Activated CD4-positive, alpha-beta T cell treated with anti-CD3 and anti-CD28 coated beads, Interleukin-2, amount 50 U/mL, for 48 hours (primary cell): ENCODE measurements at places on chromosomes 2 and 18.

DNA sequence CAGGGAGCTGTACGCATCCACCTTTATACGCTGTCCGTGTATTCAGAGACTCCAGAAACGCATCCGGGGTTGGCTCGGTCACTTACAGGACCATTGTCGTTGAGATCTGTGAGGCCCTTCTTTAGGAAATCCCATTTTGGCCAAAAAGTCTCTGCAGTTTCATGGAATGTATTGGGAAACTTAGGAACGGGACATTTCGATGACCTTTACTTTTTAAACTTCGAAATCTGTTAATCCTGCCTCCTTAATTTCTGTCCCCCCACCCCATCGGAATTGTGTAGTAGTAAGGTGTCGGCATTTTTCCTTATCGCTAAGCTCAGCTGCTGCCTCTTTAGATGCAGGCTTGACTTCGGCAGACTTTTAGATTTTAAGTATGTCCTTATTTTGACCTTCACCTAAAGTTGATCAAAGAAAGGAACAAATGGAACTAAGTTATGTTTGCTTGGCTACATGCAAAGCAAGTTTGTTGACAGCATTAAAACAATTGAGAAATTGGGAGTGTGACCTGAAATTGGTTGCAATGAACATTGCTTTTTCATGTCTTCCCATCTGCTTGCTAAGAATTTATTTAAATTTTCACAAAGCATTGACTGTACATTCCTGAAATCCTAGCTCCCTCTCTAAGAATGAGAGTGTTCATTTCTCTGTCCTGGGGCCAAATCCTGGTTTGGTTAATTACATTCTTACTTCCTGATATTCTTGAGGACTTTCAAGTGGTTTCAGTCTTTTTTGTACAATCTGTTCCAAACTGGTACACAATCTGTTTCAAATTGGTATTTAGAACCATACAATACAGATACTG lies 884 bp upstream of the RAPH1 start:
- no peak for DNase-seq

DNA sequence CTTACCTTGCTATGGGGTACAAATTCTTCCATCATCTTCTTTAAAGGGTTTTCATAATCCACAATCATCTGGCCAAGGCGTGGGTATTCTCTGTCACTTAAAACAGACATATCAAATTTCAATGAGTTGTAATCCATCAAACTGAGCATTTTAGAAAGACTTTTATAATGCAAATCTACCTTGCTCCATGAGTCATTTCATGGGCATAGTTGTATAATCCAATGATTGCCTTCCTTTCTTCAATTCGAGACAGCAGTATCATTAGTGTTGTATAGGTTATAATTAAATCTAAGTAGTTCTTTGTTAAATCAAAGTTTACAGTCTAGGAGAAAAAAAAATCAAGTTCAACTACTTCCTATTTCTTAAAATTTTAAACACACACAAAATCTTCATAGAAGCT lies 36.3 kb downstream of the NCKAP1 start:
- no peak for DNase-seq

DNA sequence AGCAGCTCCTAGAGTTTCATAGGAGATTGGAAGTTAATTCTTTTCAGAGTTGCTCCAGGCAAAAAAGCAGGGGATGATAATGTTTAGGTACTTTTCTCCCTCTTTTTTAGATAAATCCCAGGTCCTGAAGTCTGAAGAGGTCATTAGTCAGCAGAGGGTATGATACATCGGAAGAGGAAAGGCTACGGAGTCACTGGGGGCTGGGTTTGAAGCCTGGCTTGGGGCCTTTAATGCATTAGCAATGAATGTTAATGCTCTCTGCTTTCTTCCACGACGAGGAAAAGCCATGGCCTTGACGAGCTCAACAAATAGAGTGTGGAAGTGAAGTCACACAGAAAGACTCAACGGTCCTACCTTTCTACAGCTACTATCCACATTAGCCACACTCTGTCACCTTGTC lies 235.1 kb downstream of the NCKAP5 start:
- no peak for DNase-seq

- no peak for DNase-seq
These were observed 222.0 kb upstream of the FN1 start for GRCh38 chr2:215657844-215658243.

GRCh38 chr2:187939180-187939579 lies 352.5 kb upstream of the GULP1 start:
- no peak for DNase-seq

DNA sequence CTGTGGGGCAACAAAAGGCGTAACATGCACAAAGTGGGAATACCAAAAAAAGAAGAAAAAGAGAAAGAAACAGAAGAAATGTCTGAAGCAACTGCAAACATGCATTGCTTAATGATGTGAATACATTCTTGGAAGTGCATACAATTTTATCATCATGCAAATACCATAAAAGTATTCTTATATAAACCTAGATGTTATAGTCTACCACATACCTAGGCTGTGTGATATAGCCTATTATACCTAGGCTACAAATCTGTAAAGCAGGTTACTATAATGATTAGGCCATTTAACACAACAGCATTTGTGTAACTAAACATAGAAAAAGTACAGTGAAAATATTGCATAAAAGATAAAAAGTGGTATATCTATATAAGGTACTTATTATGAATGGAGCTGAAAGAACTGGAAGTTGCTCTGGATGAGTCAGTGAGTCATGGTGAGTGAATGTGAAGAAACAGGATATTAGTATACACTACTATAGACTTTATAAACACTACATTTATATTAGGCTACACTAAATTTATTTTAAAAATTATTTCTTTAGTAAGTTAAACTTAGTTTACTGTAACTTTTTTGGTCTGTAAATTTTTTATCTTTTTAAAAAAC lies 319.4 kb upstream of the KCNH7 start:
- no peak for DNase-seq

GRCh38 chr18:13222856-13223281 lies 4.3 kb downstream of the LDLRAD4 start:
- DNase-seq, result no peak

DNA sequence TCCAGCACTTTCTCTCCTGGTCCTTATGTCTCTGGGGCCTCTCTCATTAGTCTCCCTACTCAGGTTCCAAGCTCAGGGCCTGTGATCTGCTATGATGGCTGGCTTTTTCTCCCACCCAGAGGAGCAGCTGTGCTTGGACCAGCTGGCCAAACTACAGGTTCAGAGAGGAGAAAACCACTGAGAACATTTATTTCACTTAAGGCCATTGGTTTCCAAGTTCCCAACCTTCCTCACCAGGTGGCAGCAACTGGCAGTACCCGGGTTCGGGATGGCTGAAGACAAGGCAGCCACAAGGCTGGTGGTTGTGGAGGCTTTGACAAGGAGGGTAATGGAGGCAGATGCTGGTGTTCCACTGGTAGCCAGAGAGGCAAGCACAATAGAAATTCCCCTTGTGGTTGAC lies 29.9 kb upstream of the SELENOI start:
- DNase-seq, result no peak

- no peak for DNase-seq
These were observed 20.9 kb upstream of the KIDINS220 start for GRCh38 chr2:8858264-8858663.

DNA sequence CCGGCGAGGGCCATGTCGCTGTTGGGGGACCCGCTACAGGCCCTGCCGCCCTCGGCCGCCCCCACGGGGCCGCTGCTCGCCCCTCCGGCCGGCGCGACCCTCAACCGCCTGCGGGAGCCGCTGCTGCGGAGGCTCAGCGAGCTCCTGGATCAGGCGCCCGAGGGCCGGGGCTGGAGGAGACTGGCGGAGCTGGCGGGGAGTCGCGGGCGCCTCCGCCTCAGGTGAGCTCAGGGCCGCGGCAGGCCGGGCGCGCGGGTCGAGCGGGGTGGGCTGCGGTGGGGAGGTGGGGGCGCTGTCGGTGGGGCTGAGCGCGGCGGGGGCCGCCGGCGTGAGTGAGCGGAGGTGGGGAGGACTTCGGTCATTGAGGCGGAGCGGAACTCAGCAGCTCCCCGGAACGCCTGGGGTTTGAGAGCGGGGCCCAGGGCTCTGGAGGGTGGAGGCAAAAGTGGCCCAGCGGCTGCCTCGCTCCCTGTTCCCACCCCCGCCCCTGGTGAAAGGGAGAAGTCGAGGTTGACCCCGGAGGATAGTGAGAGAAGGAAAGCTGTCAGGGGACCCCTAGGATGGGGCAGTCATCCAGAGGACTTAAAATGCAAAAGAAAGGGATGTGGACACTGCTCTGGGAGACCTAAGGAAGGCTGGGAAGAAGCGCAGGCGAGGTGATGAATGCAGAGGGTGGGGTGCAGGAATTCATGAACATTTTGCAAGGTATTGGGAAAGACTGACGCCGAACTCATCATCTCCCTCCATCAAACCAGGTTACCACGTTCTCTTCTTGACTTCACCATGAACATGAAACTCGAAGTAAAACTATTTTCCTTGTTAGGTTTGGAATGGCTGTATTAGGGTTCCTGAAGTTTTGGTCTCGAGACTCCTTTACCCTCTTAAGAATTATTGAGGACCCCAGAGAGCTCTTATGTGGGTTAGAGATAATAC lies 633 bp downstream of the MALT1 start:
- DNase-seq, result peak; percentile 50

DNA sequence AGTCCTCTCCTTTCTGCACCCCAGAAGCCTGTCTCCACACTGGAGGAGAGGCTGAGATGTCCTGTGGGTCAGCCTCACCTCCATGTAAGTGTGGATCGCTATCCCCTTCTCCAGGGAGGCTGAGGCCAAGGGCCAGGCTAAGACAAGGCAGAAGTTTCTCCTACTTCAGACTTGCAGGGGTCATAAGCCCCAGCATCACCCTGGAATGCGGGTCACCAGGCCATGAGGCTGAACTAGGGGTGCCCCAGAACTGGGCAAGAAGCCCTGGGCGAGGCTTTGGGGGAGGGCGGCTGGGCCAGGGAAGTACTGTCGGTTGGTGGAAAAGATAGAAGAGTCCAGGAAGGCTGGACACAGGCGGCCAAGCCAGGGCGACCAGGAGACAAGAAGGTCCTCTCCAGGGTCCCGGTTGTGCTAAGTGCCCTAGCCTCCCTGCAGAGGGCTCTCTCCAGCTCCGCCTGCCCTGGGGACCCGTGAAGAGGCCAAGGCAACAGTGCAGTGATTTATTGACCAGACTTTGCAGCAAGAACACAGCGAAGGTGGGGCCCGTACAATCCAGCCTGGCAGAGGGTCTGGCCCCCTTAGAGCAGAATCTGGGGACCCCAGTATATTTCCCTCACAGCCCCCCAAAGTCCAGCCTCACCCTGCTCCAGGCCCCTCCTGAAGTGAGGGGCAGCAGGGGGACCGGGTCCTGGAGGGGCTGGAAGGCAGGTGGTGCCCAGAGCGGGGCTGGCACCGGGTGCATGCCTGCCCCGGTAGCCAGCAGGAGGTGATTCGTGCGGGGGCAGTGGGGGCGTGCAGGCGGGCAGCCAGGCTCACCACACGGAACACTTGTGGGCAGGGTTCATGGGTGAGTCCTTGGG lies 8.1 kb downstream of the ECEL1 start:
- no peak for DNase-seq

GRCh38 chr2:236321415-236321814 lies 57.2 kb upstream of the ASB18 start:
- DNase-seq, result no peak

DNA sequence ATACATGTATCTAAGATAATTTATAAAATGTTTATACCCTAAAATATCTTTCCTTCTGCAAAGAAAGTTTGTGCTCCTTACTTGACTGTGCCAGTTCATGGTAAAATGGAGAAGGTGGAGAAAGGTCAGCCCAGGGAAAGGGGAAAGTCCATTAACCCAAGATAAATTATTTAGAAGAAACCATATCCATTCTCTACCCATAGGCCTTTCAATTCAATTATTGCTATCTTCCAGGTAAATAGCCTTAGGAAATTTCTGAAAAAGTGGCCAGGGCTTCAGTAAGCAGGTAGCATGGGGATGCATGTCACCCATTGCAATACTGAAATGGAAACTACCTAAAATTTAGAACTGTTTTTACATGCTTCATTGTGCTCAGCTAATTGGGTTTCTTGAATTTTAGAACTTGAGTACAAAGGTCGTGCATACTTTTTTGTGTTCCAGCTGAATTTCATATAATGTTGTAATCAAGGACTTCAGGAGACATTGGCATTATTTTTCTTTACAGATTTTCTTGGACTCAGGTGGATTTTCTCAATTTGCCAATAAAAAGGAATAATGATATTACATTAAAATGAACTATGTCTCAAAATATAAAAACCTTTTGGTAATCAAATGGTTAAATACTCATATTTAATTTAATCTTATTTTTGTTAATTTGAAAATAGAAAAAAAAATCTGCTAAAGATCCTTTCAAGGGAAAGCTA lies 124.9 kb downstream of the CSRNP3 start:
- no peak for DNase-seq

DNA sequence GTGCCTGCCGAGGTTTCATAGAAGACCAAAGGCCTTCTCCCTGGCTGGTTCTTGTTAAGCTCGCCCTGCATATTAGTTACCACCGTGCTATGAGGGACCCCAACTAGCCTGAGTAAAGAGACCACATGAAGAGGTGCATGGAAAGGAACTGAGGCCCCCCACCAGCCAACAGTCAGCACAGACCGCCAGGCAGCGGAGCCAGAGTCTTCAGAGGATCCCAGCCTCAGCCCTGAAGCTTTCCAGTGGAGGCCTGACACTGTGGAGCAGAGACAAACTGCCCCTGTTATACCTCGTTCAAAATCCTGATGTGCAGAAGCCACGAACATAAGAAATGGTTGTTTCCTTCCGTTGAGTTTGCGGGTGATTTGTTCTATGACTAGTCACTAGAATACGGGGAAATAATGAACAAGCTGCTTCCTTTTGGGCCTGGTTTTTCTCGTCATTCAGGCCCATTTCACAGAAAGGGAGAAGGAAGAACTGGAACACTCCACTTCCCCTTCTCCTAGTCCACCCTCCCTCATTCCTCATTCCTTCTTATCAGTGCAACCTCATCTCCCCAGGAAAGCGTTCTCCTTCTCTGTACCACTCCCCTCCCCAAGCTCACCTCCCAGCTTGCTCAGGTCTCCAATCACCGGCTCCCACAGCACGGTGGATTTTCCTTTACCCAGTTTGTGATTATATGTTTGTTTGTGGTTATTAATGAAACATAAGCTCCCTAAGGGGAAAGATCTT lies 3.0 kb upstream of the GLI2 start:
- no peak for DNase-seq

GRCh38 chr2:74374509-74375205 lies 5.5 kb downstream of the DCTN1 start:
- DNase-seq, result no peak

DNA sequence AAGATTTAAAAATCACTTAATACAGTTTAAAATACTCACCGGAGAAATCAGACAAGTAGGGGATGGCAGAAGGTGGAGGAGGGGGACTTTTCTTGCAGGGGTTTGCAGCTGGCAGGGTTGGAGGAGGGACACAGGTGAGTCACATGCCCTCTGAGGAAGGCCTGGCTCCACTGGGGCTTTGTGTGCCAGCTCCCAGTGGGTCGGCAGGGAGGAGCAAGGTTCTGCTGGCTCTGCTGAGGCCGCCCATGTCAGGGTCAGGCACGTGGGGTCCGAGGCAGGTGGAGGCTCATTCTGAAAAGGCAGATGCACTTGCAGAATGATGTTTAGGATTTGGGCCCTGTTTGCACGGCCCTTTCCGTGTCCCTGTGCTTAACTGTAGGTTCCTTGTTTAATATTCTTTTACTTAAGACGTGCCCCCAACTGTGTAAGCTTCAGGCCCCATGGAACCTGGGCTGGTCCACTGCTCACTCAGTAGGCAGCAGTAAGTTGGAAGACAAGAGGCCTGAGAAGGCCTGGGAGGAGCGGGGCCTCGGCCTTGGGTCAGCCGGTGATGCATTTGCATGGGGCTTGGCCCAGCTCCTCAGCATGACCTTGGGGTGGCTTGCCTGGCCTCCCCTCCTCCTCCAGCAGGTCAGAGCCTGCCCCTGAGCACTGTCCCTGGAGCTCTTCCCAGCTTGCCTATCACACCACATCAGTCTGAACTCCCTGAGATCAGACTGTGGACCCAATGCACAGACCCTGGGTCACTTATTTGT lies 141.0 kb downstream of the GLI2 start:
- DNase-seq, result no peak
